Psoas muscle (tissue), 8 donors: ENCODE measurements at places on chromosomes 5 and 9. TPM values are rescaled to one million over a fixed set of nuclear protein-coding genes. Genes with fewer than 3 reads are reported as not detected.
A peak's percentile ranks its signal among the peaks of the same experiment; 100 is the strongest.

GRCh38 chr9:2919347-2919746 lies 75.5 kb upstream of the PUM3 start:
- DNase-seq = no peak

The CCDC192 gene
- total RNA-seq = not detected

DNA sequence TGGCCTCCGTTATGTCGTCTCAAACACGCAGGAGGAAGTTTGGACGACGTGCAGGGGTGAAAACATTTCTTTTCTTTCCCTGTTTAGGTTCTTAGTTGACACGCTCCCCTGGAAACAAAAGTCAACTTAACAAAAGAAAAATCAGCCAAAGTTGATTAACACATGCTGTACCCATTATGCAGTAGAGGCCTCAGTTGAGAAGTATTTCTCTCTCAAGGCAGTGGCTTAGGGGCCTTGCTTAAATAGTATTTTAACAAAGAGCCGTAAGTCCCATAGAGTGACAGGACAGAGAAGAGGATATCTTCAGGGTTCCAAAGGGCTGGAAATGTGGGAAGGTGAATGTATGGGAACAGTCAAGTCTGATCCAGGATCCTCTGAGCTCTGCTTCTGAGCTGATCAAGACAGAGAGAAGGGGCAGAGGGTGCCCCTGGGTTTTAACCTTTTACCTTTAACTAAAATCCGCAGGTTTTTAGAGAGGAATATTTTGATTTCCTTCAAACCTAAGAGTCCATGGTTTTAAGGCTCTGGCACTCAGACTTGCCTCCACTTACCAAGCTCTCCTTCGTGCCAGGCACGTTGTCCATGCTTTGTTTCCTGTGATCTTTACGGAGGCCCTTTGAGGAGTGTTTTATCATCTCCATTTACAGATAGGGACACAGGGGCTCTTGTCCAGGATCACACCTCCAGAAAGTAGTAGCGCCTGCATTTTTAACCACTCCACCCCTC lies 629 bp upstream of the CD74 start:
- DNase-seq = no peak

DNA sequence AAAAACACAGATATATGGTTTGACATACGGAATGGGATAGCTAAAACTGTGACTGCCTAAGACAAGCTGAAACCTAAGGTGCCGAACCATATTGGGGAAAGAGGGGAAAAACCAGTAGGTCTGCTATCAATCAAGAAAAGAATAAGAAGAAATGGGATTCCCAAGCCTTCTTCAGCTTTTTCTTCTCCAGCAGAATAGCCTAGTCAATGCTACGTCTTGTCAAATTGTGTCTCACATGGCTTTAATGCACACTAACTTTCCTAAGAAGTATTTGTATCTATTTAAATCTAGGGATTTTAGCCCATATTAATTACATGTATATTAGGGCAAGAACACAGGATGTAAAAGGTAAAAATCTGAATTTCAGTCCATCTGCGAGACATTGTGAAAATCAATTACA lies 797 bp upstream of the FBXO38 start:
- DNase-seq = no peak

- no peak for DNase-seq
These were observed 64.9 kb downstream of the SUSD1 start for GRCh38 chr9:112110094-112110776.

GRCh38 chr9:21965401-21965951 lies 28.7 kb downstream of the CDKN2A start:
- peak; percentile 62 for DNase-seq

The SLC6A19 gene
- total RNA-seq = not detected
